ENCODE measurements at places on chromosomes 6 and 20. TPM values are rescaled to one million over a fixed set of nuclear protein-coding genes. Genes with fewer than 3 reads are reported as not detected.

CNR1 gene
- 0.12 TPM for polyA plus RNA-seq

ADAM33 gene
- 0.51 TPM for polyA plus RNA-seq

NTSR1 gene
- polyA plus RNA-seq: not detected

PHF20 gene
- polyA plus RNA-seq: 5.1 TPM

GRM1 gene
- polyA plus RNA-seq: not detected

MLN gene
- polyA plus RNA-seq: not detected

SRMS gene
- polyA plus RNA-seq: not detected

SPATS1 gene
- not detected for polyA plus RNA-seq

HIVEP2 gene
- polyA plus RNA-seq: 1.0 TPM

FAXC gene
- not detected for polyA plus RNA-seq
